ENCODE measurements at places on chromosomes 4 and X.

- no peak for DNase-seq
Measured at GRCh38 chr4:40187386-40187906, 9.4 kb upstream of the RHOH start.

GRCh38 chr4:138925495-138925894, 90.1 kb upstream of the NOCT start:
- DNase-seq = no peak

GRCh38 chrX:134600714-134601113, 57.6 kb downstream of the PLAC1 start:
- no peak for DNase-seq

- DNase-seq = no peak
Measured at GRCh38 chr4:57184378-57185029, 74.3 kb upstream of the IGFBP7 start.

- DNase-seq = no peak
Measured at GRCh38 chrX:120238933-120239332, 11.7 kb upstream of the ZBTB33 start.

All from cortex of kidney (tissue), 1 donor.